ENCODE measurements at places on chromosomes 4 and X.

DNA sequence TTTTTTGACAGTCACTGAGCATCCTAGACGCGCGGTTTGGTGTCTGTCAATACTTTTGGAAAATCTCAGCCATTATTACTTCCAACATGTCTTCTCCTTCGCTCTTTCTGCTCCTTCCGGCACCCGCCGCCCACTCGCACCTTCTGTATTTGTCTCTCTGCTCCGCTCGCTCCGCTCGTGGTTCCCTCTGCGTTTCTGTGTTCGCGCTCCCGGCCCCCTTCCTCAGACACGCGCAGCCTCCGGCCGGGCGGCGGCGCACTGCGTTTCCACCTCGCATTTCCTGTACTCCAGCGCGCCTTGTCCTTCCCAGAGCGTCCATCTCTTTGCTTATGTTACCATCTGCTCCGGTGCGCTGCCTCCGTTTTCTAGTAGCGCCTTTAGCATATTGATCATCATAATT lies 21.1 kb downstream of the PDE6B start:
- DNase-seq, result no peak

GRCh38 chr4:117479673-117480072 lies 394.3 kb upstream of the TRAM1L1 start:
- no peak for DNase-seq

GRCh38 chr4:25321703-25322102 lies 9.1 kb downstream of the ZCCHC4 start:
- no peak for DNase-seq

- no peak for DNase-seq
Observed at GRCh38 chrX:153685156-153685536, 2.6 kb upstream of the SLC6A8 start.

DNA sequence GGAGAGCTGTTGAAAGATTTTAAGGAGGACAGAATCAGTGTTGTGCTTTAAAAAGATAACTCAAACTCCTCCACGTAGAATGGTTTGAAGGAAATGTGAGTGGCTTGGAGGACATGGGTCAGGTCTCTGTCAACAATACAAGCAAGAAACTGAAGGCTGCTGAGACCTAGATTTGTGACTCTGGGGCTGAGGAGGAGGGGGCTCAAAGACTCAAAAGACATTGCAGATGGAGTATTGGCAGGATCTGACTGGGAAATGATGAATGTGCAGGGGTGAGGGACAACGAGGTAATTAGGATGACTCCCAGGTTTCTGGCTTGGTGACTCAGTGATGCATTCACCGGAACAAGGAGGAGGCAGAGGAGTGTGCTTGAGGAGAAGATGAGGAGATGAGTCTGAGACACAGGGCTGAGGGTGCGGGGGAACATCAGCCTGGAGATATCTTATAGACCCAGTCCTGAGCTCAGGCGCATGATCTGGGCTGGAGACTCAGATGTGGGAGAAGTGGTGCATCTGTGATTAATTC lies 3.3 kb upstream of the RPS4X start:
- DNase-seq, result no peak

- no peak for DNase-seq
Observed at GRCh38 chrX:15601932-15602331, 1.2 kb upstream of the ACE2 start.

- DNase-seq, result no peak
Observed at GRCh38 chrX:123739474-123739873, 6.6 kb upstream of the THOC2 start.

DNA sequence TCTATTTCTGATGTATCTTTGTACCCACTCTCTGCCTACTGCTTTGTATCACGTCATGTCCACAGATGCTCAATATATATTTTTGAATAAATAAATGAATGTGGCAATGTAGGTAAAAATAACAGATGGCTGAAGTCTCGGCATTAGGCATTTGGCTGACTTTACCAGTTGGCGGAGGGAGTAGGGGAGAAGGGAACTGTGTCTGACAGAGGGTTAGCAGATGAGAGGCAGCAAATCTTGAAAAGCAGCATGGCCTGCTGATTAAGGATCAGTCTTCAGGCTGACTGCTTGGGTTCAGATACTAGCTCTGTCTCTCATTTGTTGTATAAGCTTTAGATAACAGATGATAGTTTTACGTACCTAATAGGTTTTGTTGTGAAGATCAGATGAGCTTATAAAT lies 31.9 kb upstream of the RASGEF1B start:
- DNase-seq, result no peak

GRCh38 chr4:76569225-76569624 lies 134.2 kb downstream of the SHROOM3 start:
- no peak for DNase-seq

- DNase-seq, result no peak
Observed at GRCh38 chrX:71147496-71148277, 3.0 kb downstream of the NLGN3 start.

GRCh38 chrX:103817502-103817901 lies 14.6 kb downstream of the RAB9B start:
- DNase-seq, result no peak
